Naive thymus-derived CD8-positive, alpha-beta T cell (primary cell): ENCODE measurements at places on chromosomes 2 and 18.

DNA sequence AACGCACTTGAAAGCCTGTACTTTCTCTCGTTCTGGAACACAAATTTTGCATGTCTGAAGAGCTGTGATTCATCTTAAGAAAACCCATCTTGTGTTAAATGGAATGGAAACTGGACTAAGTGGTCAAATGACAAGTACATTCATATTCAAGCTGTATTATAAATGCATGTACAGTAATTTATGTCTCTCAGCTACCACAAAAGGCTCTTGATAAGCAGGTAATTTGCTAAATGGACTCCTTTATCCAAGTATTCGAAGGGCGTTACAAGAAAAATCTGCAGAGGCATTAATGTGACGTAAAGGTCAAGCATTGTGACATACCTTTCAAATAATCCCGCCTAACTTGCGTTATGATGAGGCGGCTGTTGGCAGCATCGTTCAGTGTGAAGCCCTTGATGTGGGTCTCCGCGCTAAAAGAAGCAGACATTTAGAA lies 66.6 kb downstream of the ABCG8 start:
- DNase-seq: no peak

- no peak for DNase-seq
Observed at GRCh38 chr2:49309461-49309860, 155.1 kb upstream of the FSHR start.

DNA sequence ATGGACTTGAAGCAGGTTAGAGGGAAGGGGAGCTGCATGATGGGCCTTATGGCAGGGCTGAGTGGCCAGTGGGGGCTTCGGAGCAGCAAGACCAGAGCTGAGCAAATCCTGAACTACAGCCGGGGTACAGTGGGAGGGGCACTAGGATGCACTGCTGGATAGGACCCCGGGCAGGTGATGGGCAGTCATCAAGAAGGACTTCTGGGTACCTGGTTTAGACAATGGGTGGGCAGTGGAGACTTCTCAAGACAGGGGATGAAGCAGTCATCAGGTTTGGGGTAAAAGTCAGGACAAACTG lies 507.4 kb upstream of the MYT1L start:
- no peak for DNase-seq

- DNase-seq: no peak
Observed at GRCh38 chr2:113922335-113922734, 32.4 kb downstream of the ACTR3 start.

GRCh38 chr18:11283479-11284161 lies 134.3 kb upstream of the PIEZO2 start:
- no peak for DNase-seq

- no peak for DNase-seq
Observed at GRCh38 chr18:9708434-9709303, 568 bp downstream of the RAB31 start.

GRCh38 chr2:86189782-86190416 lies 5.4 kb downstream of the IMMT start:
- DNase-seq: no peak

DNA sequence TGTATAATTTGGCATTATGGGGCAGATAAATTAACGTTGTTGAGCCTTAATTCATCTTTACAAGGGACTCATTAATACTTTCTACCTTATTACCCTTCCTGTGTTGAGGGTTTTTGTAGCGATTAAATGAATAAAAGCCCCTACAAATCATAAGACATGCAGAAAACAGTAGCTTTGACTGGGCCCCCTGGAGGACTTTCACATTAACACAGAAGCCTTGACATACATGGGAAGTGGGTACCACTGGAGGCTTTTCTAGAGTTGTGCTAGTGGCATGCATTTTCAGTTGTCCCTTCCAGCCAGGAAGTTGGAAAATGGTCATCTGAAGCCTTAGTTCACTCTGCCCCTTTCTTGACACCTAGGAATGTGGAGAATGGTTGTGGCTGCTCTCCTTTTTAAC lies 30.2 kb downstream of the MTA3 start:
- DNase-seq: no peak

DNA sequence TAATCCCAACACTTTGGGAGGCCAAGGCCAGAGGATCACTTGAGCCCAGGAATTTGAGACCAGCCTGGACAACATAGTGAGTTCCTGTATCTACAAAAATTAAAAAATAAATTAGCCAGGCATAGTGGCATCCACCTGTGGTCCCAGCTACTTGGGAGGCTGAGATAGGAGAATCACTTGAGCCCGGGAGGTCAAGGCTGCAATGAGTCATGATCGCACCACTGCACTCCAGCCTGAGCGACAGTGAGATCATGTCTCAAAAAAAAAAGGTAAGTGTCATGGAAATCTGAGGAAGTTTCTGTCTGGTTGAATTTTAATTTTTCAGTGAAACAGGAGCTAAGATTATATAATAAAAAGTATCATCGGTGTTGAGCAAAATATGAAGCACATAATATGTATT lies 2.5 kb upstream of the C2orf15 start:
- DNase-seq: no peak

- no peak for DNase-seq
Observed at GRCh38 chr2:159635006-159635789, 18.9 kb upstream of the BAZ2B start.

DNA sequence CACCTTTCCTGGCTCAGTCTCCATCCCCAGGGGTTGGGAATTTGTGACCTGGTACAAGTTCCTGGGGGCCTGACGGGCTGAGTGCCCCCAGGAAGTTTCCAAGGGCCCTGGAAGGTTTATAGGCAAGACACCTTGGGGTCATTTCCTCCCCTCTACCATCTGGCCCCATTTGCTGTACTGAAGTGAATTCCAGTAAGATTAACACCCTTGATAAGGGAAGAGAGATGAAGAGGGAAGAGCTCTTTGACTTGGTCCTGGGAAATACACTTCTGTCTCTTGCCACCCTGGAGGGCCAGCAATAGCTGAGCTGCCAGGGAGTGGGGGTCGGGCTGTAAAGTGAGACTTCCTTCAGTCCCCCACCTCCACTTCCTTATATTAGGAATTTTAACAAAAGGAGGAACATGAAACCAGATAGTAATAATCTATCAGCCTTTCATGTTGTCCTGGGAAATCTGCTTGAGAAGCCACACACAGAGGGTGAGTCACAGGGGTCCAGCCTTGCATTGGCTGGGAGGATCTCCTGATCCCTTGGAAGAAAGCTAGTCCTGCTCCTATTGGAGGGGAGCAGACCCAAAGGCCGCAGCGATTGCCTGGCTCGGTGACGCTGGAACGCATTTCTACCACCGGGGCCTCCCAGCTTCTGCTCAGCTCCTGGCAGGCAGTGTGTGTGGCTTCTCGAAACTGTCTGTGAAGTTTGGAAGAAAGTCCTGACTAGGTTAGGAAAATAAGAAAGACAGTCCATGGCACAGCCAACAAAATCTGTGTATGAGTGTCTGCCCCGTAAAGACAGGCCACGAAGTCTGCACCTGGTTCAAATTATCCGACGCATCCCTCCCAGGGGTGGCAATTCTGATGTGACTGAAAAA lies 87.3 kb downstream of the ACAA2 start:
- no peak for DNase-seq

DNA sequence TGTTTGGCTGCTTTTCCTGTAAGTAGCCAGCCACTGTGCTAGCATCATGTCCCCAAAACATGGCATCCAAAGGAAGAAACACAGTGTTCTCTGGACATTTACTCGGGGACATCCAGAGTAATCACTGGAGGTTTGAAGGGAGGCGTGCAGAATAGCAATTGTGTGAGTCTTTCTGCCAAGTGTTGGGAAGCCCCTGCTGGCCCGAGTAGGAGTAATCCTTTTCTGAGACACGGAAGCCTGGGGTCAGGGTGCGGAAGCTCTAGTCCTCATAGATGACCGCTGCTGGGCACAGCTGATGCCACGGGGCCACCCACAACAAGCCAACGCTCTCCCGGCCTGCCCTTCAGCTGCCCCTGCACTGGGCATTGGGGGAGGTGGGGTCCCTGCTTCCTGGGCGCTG lies 24.8 kb upstream of the HDAC4 start:
- no peak for DNase-seq

DNA sequence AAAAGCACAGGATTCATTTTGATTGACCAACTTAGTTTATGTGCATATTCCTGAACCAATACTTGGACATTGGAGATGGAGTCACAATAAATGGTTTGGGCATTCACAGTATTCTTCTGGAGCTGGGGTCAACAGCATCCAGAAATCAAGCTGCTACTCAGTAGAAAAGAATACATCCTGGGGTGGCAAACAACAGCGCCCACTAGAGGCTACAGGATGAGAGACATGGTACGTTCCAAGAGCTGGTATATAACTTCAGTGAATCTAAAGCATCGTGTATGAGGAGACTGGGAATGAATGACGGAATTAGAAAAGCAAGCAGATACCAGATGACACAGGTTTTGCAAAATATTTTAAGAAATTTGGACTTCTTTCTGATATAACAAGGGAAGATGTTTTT lies 142.9 kb upstream of the FIGN start:
- no peak for DNase-seq

GRCh38 chr18:44170208-44170880 lies 510.3 kb upstream of the SETBP1 start:
- DNase-seq: no peak

GRCh38 chr2:168903888-168904287 lies 2.8 kb downstream of the G6PC2 start:
- no peak for DNase-seq

GRCh38 chr2:169476459-169476858 lies 2.8 kb upstream of the BBS5 start:
- no peak for DNase-seq
